CD4-positive, alpha-beta T cell treated with Interleukin-17A for 4 hours (primary cell): ENCODE measurements at places on chromosomes 1 and 21.

DNA sequence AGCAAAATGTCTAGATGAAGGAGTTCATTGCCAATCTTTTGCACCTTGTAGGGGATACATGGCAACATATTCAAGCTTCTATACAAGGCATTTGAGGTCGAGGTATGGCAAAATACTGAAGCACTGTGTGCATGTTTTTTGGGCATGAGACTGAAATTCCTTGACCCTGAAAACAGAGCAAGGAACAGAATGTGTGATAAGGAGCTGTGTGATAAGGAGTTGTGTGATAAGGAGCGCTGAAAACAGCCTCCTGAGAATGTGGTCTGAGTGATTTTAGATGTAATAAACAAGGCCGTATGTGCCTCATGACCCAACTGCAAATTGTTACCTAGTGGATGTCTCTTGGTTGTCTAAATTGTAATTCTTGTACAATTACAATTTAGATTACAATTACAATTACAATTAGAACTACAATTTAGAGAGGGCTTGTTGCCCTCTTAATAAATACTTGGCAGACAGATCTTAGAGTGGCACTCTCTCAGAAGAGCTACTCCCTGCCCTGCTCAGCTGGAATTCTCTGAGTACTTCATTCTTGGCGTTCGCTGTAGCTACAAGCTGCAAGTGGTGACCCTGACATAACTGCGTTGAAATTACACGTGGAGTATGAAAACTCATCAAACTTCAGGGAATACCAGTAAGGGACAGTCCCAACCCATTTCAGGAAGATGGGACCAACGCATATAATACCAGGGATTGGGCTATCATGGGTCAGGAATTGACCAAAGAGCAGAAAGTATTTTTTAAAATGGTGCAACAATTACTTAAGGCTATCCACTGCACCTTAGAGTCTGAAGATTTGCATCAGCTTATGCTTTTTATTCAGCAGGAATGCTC is 20.0 kb upstream of the ITLN1 start:
- no peak for DNase-seq

DNA sequence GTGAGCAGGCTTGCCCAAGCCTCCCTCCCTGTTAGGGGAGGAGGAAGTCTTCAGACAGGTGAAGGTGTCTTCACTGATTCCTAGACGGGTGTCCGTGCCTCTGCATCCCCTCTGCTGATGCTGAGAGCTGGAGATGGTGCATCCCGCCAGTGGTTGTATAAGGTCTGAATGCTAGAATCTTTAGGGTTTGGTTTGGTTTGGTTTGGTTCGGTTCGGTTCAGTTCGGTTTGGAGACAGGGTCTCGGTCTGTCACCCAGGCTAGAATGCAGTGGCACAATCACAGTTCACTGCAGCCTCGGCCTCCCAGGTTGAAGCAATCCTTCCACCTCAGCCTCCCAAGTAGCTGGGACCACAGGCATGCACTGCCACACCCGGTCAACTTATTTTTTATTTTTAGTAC is 153.6 kb downstream of the PGBD5 start:
- DNase-seq: no peak

DNA sequence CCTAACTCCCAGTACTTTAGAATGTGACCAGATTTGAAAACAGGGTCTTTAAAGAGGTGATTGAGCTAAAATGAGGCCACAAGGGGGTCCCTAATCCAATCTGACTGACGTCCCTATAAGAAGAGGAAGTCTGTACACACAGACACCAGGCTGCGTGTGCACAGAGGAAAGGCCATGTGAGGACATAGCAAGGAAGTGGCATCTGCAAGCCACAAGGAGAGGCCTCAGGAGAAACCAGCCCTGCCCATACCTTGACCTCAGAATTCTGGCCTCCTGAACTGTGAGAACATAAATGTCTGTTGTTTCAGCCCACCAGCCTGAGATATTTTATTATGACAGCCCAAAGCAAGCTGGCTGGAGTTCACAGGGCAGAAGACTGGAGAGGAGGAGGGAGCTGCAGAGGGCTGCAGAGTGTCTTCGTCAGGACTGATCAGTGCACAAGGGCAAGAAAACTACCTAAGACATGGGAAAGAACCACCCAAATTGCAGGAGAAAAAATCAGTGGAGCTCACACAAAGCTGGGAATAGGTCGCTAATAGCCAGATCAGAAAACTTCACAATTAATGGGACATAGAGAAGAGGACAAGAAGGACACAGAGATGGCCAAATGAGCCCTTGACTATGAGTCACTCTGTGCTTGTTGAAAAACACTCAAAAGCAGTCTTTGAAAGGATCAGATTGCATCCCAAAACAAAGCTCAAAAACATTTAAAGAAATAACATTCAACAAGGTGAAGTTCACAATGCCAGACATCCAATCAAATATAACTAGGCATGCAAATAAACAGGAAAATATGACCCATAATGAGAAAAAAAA is 14.1 kb upstream of the WNT9A start:
- no peak for DNase-seq

DNA sequence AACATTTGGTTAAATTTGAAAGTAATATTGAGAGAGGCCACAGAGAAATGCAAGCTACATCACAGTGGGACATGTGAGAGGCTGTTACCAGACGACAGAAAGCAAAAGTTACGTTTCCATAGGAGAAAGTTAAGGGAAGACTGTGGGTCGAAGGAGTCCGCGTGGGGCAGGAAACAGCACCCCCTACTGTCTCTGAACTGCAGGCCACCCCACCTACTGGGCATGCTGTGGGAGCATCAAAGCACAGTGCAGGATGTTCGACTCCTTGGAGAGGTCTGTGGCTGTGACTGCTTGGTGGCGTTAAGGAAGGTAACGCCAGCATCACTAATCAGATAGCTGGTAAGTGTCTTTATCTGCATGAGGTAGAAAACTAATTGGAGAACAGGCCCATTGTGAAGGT is 123.9 kb downstream of the PTBP2 start:
- peak; percentile 28 for DNase-seq

DNA sequence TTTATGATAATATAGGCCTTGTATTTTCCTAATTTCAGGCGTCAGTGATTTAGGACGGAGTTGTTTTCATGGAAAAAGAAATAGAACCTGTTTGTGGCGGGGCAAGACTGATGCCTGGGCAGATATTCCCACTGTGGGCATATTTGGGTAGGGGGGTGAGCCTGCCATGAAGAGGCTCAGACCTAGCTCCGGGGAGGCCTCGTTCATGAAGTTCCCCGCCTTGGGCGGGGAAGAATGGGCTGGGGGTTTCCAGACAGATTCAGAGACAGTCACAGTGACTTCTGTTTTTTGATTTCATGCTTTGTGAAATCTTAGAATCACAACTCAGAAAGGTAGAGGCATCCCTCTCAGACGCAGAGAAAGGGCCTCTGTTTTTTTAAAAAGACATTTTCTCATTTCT is 36.1 kb downstream of the RUNX3 start:
- DNase-seq: no peak
